ENCODE measurements at places on chromosomes 13 and 19.

DNA sequence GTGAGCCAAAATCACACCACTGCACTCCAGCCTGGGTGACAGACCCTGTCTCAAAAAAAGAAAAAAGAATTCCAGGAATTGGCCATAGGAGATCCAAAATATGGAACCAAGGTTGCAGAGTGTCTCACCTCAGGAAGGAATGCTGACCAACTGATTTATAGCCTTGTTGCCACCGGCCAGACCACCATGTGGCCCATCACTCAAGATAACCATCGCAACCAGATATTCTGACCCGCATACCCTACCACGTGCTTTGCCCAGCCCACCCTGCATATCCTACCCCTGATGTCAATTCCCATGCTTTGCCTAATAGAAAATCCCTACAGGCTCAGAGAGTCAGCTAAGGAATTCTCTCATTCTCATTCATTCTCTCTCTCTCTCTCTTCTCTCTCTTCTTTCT is 95.1 kb upstream of the DOCK9 start:
- DNase-seq = no peak

DNA sequence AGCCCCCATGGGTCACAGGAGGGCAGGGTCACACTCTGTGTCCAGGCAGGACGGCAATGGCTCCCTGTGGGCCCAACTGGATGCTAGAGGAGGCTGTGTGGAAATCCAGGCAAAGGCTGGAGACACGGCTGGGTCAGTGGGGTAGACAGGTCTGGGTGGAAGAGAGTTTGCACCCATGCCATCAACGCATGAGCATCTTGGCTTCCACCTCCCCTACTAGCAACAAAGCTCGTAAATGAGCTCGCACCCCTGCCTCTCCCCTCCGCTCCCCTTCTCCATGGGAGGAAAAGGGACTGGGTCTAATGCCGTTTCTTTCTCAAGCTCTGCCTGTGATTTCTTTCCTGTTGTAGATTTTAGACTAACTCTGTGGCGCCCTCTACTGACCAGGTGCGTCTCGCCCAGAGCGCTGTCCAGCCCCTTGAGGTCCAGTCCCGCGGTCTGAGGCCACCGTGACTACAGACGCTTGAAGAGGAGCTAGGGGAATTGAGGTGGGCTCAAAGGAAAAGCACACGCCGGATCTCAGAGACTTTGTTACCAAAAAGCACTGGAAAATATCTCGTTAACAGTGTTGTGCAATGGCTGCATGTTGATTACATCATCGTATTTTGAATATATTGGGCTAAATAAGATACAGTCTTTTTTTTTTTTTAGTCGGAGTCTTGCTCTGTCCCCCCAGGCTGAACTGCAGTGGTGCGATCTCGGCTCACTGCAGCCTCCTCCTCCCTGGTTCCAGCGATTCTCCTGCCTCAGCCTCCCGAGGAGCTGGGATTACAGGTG is 50.7 kb upstream of the USP29 start:
- DNase-seq = no peak

GRCh38 chr13:90696254-90696653 is 651.2 kb upstream of the MIR17HG start:
- DNase-seq = no peak

DNA sequence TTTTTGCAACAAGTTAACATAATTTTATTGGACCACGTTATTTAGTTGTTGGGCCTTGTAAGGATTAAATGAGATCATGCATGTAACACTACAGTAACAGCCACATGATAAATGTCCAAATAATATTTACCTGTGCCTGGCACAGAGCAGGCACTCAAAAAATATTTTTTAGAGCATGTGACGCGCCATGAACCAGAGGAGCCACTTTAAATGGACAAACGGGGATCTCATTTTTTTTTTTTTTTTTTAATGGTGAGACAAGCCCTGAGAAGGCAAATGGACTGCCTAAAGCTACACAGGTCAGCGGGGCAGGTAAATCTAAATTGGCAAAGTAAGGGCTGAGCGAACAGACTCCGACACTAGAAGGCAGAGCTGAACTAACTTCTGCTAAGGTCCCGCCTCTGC is 840 bp upstream of the RPS19 start:
- DNase-seq = no peak

DNA sequence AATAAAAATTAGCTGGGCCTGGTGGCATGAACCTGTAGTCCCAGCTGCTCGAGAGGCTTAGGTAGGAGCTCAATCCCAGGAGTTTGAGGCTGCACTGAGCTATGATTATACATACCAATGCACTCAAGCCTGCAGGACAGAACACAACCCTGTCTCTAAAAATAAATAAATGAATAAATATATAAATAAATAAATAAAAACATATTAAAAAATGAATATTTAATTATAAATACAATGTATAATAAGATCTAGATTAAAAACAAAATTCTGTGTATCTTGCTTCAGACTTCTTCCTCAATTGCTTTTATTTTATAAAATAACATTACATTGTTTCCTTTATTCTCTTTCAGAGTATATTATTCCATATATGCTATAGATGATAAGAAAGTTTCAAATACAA is 1964.1 kb downstream of the PCDH9 start:
- no peak for DNase-seq

GRCh38 chr13:53946500-53946899 is 917.9 kb downstream of the OLFM4 start:
- no peak for DNase-seq

- DNase-seq = no peak
Measured at GRCh38 chr13:33003458-33004019, 12.7 kb upstream of the KL start.

DNA sequence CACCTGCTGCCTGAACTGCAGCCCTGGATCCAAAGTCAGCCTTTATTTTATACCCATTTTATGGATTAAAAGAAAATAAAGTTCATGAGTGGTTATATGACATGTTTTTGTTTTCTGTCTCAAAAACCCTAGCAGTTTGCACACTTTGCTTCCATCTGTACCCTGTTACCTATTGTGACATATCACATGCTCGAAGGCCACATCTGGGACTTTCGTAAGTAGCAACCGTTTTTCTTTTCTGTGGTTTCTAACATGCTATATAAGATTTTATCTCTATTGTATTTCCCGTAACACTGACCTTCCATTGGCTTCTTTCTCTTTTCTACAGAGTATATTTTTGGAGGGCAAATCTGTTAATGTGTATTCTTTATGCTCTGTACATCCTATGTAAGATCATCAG is 1007.2 kb downstream of the PCDH9 start:
- no peak for DNase-seq

DNA sequence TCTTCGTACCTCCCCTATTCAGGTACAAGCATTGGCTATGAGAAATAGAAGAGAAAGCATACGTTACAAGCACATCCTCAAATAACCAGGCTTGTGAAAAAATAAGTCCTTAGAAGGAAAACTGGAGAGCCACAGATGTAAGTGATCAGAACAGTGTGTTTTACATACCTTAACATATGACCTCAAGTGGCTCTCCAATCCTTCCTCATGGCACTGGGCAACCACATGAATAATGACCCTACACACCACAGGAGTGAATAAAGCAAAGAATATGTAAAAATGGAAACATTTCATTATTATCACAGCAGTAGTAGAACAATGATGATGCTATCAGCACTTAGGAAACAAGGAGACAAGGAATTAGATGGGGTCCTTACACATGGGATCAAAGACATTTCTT is 96.5 kb downstream of the DOCK9 start:
- DNase-seq = no peak

GRCh38 chr13:67134417-67135129 is 95.6 kb downstream of the PCDH9 start:
- no peak for DNase-seq

GRCh38 chr19:42313096-42313839 is at the start of gene TMEM145:
Gene TMEM145 (plus strand): TSS chr19:42313309. CDS start chr19:42313377, 68 bp downstream.
- no peak for DNase-seq

- no peak for DNase-seq
Measured at GRCh38 chr13:99738626-99739025, 232.9 kb downstream of the ZIC5 start.

GRCh38 chr19:35458731-35459391 is 10.8 kb downstream of the FFAR2 start:
- no peak for DNase-seq

DNA sequence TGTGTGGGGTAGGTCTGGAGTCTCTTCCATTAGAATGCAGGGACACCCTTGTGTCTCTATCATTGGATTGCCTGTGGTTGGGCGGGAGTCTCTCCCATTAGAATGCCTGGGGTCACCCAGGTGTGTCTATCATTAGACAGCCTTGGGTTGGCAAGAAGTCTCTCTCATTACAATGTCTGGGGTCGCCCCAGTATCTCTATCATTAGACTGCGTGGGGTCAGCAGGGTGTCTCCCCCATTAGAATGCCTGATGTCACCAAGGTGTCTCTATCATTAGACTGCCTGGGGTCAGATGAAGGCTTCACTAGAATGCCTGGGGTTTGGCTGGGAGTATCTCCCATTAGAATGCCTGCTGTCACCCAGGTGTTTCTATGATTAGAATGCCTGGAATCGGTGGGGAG is 1539.0 kb downstream of the UQCRFS1 start:
- no peak for DNase-seq

DNA sequence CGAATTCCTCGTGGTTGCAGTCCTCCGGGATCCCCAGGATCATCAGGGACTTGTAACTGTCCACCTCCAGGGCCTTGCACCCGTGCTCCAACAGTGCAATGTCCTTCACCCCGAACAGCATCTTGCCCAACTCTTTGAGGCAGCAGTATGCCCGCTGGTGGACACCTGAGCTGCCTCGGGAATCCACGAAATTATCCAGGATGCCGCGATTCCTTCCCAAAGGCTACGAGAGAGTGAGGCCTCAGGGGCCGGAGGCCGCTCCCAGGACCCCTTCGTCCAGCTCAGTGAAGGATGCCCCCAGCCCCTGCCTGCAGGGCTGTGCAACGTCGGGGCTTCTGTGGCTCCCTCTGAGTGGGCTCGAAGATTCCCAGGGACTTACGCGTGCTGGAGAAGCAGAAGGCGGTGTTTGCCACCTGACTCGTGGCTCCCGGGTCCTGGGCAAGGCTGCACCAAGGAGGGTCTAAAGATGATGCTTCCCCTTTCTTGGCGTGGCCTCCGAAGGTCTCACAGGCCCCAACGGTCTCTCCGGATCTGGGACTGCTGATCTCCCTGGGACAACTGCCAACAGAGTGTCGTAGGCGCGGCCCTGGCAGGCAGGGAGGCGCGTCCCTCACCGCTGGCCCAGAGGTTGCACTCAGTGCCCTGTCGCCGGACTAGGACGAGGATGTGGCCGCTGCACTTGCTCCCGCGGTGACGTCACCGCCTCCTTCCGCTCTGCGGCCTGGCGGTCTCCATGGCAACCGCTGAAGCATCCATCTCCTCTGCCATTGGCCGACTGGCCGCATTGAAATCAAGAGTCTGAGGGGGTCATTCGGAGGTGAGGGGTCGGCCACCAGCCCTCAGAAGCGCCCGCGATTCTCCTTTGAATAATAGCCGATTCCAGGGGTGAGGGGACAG is at the start of gene PNMA8C:
TSS of gene PNMA8C (minus strand) at position 698 of the 897 bp plus-strand sequence. CDS start at position 121, 577 bp downstream.
- peak; percentile 50 for DNase-seq

DNA sequence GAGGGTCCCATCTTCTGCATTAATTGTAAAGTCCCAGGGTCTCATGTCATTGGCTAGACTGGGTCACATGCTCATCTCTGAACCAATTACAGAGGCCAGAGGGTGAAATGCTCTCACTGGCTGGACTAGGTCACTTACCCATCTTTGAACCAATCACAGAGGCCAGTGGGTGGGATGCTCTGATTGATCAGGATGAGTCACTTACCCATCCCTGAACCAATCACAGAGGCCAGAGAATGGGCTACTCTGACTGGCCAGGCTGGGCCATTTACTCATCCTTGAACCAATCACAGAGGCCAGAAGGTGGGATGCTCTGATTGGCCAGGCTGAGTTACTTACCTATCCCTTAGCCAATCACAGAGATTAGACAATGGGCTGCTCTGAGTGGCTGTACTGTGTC is 5.3 kb downstream of the MISP start:
- DNase-seq = peak; percentile 42

GRCh38 chr19:17242431-17243208 is 3.1 kb downstream of the NR2F6 start:
- DNase-seq = no peak

DNA sequence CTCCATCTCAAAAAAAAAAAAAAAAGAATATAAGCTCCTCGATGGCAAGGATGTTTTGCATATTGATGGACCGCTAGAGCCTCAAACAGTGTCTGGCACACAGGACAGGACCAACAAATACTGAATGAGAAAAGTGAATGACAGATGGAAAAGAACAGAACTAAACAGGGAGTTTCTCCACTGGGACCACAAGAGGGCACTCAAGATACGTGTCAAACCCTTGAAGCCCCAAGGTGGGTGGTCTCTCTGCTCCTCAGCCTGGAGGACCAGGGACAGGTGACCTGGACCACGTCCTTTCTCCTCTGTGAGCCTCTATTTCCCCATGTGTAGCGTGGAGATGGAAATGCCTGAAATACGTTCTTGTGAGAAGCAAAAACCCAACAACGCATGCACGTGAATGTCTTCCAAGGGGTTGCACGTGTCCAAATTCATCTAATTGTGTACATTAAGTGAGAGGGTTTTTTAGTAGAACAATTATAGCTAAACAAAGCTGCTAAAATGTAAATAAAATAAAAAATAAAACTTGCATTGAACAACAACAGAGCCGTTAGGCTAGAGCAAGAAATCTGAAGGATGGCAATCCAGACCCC is 5.7 kb upstream of the CDC42EP5 start:
- DNase-seq = no peak

GRCh38 chr13:96294930-96295881 is 205.3 kb downstream of the HS6ST3 start:
- DNase-seq = no peak

DNA sequence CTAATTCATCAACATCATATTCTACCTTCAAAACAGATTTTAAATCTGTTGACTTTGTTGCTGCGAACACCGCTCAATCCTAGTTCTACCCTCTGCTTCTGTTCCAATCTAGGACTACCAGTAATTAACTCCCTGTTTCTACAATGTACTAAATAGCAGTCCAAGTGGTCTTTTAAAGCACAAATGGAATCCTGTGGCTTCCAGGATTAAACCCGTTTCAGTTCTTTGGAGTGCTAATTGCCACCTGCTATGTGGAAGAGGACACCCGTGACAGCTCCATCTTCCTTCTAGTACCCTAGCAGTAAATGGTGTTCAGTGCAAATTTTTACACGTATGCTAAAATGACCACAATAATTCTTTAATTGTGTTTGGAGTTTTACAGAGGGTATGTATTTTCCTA is 232.1 kb downstream of the TDRD3 start:
- DNase-seq = no peak

DNA sequence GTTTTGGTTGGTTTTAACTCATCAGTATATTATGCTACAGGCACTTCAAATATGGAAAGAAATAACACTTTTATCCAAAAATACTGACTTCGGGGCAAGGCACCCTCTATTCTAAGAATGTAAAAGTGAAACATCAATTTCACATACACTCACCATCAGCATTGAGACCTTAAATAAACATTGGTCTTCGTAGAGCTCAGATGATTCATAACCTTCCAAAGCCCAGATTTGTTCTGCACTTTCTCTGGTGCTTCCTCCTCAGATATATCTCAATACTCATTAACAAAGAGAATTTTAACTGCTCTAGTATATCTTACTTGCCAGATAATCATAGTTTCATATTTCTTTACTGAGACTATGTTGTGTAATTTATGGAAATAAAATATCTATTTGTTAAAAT is 794.3 kb downstream of the LIG4 start:
- no peak for DNase-seq

GRCh38 chr13:97191615-97192014 is 30.5 kb upstream of the MBNL2 start:
- DNase-seq = no peak
